CD4-positive, alpha-beta T cell (primary cell): ENCODE measurements at places on chromosomes 4 and X. TPM values are rescaled to one million over a fixed set of nuclear protein-coding genes. Genes with fewer than 3 reads are reported as not detected.

- no peak overlapping the region for H3K27ac ChIP-seq
- no peaks in the 10 kb centered on the region for H3K36me3 ChIP-seq
- no peaks in the 10 kb centered on the region for H3K4me1 ChIP-seq
- no peak for DNase-seq
- no peaks in the 10 kb centered on the region for H3K27me3 ChIP-seq
- H3K4me3 ChIP-seq, result no peak overlapping the region
These were observed 1.6 kb upstream of the ASB5 start for GRCh38 chr4:176270669-176271068.

DNA sequence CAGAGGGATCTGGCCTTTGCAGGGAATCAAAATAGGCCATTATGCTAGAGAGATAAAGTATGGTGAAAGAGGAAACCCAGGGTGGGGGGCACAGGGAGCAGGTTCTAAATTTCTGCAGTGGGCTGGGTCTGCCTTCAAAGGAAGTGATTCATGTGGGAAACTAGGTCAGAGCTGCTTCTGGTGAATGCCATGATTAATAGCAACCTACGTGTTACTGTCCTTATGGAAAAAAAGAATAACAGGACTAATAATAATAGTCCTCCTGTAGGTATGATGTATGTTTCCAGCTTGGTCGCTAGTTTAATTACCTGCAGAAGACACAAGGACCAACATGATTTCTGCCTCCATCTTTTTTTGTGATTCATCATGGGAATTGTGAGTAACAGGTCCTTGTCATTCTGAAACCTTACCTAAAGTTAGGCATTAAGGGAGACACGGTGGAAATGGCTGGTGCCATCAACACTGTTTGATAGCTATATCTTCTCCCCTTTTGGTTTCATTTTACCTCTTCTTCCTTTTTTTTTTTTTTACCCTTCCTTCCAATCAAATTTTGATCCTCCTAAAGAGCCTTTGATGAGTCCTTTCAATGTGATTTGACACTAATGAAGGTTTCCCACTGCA, 180.4 kb downstream of the CPEB2 start:
- no peaks in the 10 kb centered on the region for H3K36me3 ChIP-seq
- H3K4me3 ChIP-seq, result no peak overlapping the region
- no peaks in the 10 kb centered on the region for H3K4me1 ChIP-seq
- no peak for DNase-seq
- no peaks in the 10 kb centered on the region for H3K27me3 ChIP-seq

DNA sequence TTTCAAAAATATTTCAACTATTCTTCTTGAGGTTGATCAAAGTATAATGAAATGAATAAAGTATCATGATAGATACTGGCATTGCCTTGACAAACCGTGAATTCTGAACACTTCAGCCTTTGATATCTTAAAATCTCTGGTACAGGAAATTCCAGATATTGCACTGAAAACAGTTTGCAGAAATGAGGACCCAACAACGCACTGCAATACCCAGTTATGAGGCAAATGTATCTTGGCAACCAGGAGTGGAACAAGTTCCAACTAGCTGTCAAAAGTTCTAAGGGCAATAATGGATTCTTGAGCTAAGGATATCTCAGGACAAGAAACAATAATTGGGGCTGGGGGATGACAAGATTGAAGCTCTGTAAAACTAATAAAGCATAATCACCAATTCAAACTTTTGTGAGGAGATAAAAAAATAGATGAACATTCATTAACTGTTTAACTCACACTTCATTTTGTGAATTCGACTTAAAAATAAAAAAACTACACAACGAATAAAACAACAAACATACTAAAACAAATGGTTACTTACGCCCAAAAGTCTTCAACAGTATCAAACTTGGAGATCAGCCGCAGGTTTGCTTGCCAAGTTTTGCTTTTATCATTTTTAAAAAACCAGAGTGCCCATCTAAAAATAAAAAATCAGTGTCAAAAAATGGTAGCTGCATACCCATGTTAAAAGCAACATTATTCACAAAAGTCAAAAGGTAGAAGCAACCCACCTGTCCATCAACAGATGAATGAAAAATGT, 38.1 kb downstream of the EIF4E start:
- no peaks in the 10 kb centered on the region for H3K27me3 ChIP-seq
- H3K36me3 ChIP-seq, result peaks cover 54% of the 10 kb centered on the region
- no peak overlapping the region for H3K4me3 ChIP-seq
- DNase-seq, result no peak
- H3K27ac ChIP-seq, result no peak overlapping the region
- no peaks in the 10 kb centered on the region for H3K4me1 ChIP-seq

- no peak overlapping the region for H3K27ac ChIP-seq
- no peak overlapping the region for H3K4me3 ChIP-seq
- no peaks in the 10 kb centered on the region for H3K36me3 ChIP-seq
- no peaks in the 10 kb centered on the region for H3K4me1 ChIP-seq
These were observed 411.3 kb upstream of the EMCN start for GRCh38 chr4:100929135-100929534.

The LRCH2 gene
- not detected for total RNA-seq
